Mononuclear cell (primary cell): ENCODE measurements at places on chromosomes 4 and X. TPM values are rescaled to one million over a fixed set of nuclear protein-coding genes. Genes with fewer than 3 reads are reported as not detected.

RNF212 gene
- 3.1 TPM for total RNA-seq

KLHL4 gene
- not detected for total RNA-seq

REELD1 gene
- total RNA-seq = 0.31 TPM

RGN gene
- not detected for total RNA-seq

FAM133A gene
- not detected for total RNA-seq
